Kasumi-1 (cell line): ENCODE measurements at places on chromosomes 7 and 10.

- no peak for DNase-seq
Measured at GRCh38 chr10:58081353-58081752, 186.3 kb downstream of the IPMK start.

- DNase-seq = no peak
Measured at GRCh38 chr10:45581216-45581549, 91.4 kb downstream of the ZFAND4 start.

DNA sequence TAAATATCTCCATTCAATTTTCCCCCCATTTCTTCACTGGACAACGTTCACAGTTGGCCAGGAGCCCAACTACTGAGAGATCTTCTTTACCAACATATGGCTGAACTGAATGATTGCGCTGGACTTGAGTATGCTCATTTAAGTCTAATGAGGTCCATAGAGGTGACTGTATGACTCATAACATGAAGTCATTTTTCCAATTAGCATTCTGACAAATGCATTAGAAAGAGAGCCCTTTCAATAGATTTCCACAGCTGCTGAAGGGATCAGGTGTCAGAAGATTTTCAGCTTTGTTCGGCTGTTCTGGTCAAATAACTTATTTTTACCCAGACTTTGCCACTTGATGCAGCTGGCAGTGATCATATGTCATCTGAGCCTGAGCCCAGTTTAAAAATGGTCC lies 438.0 kb downstream of the ETV1 start:
- no peak for DNase-seq

GRCh38 chr7:68394131-68394530 lies 1204.1 kb upstream of the AUTS2 start:
- no peak for DNase-seq

DNA sequence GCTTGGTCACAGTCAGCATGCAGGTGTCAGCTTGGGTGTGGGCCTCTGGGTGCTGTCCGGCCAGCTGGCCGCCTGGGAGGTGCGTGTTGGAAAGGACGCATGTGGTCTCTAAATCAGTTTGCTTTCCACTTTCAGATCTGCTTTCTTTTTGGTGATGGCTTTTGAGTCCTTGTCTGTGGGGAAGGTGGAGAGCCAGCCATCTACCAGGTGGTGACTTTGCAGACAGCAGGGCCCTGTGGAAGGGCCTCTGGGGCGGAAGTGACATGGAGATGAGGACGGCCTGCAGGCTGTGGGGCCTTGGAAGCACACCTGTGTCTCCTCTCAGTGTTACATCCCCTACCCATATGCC lies 59.4 kb downstream of the WDR37 start:
- DNase-seq = no peak

- no peak for DNase-seq
Measured at GRCh38 chr7:98681511-98681910, 64.4 kb downstream of the NPTX2 start.

- DNase-seq = no peak
Measured at GRCh38 chr7:108310351-108310750, 145.9 kb downstream of the NRCAM start.

DNA sequence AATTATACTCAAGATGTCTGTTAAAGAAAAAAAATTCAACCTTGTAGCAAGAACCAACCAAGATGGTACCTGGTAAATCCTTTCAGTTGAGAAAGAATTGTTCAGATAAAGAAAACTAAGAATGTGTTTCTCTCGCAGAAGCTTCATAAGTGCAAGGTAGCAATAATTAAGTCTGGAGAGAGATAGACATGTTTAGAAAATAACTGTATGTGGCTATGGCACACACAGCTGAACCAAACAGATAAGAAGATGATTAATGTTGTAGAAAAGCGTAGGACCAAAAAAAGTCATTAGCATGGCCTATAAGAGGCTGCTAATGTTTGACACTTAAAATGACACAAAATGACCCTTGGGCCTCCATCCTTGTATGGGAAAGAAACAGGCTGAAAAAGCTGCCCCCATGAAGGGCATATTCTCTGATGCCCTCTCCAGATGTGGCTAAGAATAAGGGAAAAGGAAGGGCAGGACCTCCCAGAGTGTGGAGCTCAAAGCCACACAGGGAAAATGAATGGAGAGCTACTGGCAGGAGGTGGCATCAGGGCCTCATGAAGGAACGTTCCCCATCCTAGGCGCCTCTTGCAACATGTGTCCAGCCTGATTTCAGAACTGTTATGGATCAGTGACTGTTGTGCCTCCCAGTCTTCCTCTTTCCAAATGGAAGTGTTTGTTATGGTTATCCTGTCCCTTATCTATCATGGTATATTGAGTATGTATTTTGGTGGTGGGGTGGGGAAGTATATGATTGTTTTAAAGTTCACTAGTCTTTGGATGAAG lies 30.7 kb downstream of the TLL2 start:
- DNase-seq = no peak

DNA sequence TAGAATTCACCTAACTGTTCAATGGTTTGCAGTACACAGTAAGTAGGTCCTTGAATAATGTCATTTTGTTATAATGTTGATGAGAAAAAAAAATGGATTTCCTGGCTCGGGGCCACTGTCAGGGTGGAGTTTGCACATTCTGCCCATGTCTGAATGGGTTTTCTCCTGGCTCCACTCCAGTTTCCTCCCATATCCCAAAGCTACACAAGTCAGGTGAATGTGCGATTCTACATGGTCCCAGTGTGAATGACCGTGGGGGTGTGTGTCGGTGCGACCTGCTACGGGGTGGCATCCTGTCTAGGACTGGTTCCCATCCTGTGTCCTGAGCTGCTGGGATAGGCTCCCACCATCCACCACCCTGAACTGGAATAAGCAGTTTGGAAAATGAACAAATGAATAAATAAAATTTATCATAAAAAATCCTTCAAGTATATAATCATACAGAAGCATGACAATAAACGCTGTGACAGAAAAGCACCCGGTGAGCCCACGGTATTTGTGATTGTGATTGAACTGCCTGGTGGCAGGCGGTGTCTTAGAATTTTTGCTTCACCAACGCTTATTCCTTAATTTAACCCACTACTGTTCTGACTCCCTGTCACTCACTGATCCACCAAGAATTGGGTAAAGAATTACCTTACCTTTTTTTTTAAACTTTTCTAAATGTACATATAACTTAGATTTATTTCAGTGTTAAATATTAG lies 114.1 kb downstream of the ICA1 start:
- DNase-seq = no peak

DNA sequence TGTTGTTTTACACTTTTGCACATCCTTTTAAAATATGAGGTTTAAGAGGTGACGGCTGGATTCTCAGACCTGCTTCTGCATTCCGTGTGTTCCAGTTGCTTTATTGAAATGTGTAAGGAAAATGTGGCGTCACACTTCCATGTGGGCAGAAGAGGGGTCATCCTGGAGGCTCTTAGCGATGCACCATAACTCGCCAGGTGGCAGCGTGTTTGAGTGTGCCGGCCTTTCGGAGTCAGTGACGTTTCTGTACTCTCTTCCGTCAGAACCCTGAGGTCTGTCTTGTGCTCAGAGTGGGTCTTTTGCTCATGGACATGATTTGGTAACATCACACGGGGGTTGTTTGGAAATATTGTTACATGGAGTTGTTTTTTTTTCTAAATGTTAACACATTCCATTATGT lies 9.1 kb downstream of the PPP2R2D start:
- no peak for DNase-seq

- no peak for DNase-seq
Measured at GRCh38 chr10:123584419-123584775, 81.8 kb upstream of the GPR26 start.

GRCh38 chr7:4247106-4247876 lies 434.8 kb upstream of the FOXK1 start:
- no peak for DNase-seq

DNA sequence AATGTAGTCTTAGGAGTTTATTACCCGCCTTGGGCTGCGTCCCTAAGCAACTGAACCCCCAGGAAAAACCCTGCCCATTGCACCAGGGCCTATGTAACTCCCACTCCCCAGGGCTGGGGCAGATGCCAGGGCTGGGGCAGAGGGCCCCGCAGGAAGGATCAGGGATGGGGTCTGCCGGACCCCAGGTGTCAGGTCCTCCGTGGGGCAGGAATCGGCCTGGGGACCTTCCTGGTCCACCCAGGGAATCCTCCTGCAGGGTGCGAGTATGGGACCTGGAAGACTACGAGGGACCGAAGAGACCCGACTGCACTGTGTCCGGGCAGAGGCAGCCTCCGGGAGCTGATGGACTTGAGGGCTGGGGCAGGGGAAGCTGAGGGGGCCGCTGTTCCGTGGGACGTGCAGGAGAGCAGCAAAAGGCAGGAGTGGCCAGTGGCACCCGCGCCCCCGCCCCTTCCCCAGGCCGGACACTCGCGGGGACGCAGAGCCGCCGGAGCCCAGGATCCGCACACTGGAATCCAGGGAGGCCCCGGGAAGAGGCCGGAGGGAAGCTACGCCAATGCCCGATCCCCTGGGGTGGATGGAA lies 2.5 kb upstream of the ATP5MF start:
- DNase-seq = no peak

- DNase-seq = no peak
Measured at GRCh38 chr10:80289451-80290287, at the start of gene MAT1A. Gene MAT1A (minus strand): TSS chr10:80289658. CDS start chr10:80289423, 235 bp downstream.

DNA sequence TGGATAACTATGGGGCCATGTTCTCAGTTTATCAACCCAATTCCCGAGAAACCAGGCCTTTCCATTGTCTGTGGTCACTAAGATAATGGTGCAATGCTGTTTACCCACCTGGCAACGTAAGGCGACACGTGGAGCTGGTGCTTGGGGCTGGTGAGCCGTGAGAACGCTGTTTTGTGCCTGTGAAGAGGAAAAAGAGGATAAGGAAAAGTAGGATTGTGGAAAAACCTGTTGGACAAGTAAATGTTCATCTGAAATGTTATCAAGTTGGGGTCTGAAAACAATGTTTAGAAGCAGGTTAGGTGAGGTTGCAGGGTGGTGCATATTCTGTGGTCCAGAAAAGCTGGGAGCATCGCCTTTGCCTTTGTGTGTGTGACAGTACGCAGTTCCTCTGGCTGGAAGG lies 88.5 kb downstream of the PPP1R17 start:
- DNase-seq = no peak

- DNase-seq = no peak
Measured at GRCh38 chr7:116899308-116899707, 36.9 kb downstream of the CAPZA2 start.

DNA sequence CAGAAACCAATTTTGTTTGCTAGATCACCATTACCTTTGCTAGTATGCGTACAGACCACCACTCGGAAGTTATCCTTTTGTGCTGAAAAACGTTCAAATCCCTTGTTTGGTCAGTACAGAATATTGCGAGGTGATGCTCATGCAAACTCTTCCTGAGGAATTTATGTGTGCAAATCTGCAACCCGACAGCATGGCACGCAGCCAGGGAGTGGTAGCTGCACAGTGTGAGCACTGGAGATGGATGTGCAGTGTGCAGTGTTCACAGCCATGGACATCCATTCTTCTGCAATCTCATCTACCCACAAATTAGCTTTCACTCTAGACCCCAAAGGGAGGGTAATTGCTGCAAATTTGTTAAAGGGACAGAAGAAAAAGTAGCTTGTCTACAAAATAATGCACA lies 72.2 kb downstream of the CACUL1 start:
- DNase-seq = no peak

DNA sequence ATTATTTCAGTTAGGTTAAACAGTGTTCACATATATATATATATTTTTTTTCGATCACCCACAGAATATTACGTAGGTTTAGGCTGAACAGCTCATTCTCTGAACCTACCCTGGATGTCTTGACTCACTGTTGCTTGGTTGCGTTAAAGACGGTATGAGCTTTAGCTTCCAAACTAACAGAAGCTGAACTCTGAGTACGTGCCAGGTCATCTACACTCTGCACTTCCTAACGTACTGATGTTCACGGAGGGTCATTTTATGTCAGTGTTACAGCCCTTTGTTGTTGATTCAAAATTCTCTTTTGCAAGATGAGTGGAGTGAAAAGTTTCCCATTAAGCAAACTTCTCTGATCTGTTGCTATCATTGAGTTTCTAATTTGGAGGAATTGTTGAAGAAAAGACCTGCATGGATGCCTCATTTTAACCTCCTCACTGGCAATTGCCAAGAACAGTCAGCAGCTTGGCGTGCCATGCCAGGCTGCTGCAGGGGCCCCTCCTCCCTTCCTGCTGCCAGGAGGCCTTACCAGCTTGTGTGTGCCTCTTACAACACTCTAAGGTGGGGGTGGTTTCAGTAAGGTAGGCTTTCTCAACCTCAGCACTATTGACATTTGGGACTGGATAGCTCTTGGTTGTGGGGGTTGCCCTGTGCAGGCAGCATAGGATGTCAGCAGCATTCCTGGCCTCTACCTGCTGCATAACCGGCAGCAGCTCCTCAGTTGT lies 44.3 kb downstream of the INSYN2A start:
- DNase-seq = no peak

DNA sequence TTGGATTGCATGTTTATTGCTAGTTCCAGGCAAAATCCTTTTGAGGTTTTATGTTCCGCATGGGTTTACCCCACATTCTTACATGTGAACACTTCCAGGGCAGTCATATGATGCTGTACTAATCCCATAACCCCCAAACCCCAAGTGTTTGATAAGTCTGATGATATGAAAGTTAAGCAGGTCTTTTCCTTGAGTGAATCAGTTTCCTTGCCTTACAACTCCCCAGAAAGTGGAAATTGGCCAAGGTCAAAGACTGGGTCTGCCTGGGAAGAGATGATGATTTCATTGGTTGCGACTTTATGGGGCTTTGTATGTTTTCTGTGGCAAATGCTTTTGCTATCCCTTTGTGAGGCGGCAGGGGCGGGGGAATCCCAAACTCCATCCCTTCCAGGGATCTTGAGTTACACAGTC lies 24.7 kb downstream of the AFAP1L2 start:
- no peak for DNase-seq

DNA sequence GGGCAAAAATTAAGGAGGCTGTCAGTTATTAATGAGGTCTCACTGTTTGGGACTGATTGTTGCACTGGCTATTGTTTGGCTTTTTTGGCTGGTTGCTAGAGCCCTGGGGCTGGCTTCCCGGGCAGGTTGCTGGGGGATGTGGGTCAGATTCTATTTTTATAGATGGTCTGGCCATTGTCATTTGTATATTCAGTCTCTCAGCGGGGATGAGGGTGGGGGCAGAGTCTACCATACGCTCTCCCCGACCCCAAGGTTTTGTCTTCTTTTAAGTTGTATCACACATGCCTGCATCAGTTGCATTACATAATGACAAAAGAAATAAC lies 84.3 kb upstream of the GRB10 start:
- no peak for DNase-seq

DNA sequence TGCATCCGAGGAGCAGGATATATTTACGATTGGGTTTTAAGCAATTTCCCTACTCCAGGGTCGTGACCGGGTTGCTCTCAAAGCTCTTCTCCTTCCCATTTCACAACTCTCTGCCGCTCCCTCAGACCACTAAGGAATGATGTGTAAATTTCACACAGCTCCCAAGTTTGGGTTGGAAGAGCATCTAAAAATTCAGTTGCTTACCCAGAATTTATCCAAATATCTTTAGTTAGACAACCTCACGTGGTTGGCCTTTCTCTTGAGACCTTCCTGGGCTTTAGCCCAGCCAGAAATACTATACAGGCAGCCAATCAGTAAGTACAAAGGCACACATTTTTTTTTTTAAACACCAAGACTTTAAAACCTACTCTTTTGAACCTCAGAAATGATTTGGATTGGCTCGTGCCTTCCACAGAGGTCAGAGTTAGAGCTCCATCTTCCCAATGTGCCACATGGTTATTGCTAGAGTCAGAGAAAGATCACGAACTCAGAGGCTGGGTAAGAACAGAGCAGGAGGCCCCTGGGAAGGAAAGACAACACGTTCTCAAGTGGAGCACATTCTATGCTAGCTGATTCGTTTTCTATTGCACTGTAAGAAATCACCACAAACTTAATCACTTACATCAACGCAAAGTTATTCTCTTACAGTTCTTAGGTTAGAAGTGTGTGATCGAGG lies 335.4 kb upstream of the MGMT start:
- no peak for DNase-seq

GRCh38 chr7:6556196-6556595 lies 4.9 kb upstream of the GRID2IP start:
- DNase-seq = no peak
